Suppressor macrophage treated with lipopolysaccharide for 4 hours (primary cell): ENCODE measurements at places on chromosomes 16 and 17.

GRCh38 chr16:68273896-68274295 lies 9.6 kb downstream of the SLC7A6 start:
- DNase-seq = no peak

DNA sequence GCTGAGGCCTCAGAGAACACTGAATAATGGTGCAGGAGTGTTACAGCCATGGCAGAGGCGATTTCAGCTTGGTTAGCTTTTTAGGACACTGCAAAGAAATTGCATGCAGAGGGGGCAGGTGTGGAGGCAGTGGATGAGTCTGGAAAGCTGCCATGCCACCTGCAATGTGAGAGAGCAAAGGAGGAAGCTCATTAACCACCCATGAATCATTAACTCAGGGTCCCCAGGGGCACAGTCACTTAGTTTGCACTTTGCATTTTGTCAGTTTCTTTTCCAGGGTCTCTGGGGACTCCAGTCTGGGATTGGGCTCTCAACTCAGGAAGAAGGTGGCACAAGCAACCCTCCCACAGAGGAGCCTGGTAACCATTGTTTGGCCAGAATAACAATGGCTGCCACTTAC lies 132.9 kb downstream of the USP31 start:
- DNase-seq = no peak

DNA sequence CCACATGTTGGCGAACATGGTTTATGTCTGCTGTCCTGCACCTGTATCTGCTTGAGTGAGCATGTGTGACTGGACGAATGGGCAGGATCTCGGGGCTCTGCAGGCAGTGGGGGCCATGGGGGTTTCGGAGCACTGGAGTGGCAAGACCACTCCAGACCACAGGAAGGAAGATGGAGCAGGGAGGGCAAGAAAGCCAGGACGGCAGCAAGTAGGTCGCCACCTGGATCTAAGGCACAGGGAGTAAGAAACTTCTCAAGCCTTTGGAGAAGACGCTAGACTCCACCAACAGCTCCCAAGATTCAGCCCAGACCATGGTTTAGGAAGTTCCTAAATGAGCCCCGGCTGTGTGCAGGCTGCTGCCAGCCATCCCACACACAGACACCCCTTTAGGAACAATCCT lies 32.8 kb upstream of the C16orf95 start:
- no peak for DNase-seq

DNA sequence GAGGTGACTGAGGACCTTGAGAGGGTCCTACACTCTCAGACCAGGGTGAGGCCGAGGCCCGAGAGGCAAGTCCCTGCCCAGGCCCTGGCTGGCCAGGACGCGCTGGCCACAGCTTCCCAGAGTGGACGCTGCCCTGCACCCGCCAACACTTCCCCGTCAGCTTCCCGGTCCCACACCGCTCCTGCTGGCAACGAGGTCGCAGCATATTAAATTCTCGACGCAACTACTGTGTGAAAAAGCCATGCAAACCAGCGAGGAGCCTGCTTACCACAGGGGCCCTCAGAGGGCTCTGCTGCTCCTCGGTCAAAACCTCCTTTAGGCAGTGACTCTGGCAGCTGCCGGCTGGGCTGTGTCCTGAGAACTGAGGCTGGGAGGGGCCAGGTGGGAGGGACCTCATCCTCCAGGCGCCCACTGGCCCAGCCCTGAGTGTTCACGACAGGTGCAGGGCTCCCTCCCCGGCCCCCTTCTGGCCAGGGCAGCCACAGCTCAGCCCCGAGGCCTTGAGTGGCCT lies 2.1 kb upstream of the TEX19 start:
- no peak for DNase-seq

DNA sequence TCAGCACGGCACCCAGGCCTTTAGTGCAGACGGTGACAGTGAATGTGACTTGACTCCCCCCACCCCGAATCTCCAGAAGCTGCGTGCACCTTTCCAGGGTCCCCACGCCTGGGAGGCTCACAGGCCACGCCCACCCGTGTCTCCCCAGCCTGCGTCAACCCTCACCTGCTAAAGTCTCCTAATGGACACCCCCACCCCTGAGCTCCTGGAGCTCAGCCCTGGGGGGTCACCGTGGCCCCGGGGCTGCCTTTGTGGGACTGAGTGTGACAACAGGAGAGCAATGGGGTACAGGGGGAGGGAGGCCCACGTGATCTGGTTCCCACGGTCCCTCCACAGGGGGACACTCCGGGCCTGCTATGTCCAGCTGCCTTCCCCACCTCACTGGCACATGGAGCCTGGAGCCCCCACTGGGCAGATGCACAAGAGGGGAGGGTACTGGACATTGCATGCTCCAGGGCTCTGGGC lies 7.4 kb upstream of the FASN start:
- no peak for DNase-seq

DNA sequence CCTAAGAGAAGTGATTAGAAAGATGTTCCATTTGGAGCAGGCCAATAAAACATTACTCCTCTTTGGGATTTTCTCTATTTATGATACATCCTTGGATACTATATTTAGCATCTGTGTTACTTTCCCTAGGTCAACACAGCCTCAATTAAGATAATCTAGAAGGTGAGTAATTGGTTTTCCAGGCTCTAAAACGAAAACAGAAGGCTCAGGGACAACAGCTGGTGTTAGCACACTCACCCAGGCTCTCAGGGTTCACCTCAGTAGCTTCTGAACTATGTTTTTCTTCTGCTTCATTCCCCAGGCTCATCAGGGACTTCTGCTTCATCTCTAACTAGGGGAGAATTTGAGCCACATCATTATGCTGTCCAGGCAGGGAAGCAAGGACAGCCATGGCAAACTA lies 76.6 kb downstream of the ZZEF1 start:
- no peak for DNase-seq
